DMS153 (cell line): ENCODE measurements at places on chromosomes 7 and 10.

GRCh38 chr7:117837841-117838240 lies 35.4 kb downstream of the CTTNBP2 start:
- no peak for DNase-seq

DNA sequence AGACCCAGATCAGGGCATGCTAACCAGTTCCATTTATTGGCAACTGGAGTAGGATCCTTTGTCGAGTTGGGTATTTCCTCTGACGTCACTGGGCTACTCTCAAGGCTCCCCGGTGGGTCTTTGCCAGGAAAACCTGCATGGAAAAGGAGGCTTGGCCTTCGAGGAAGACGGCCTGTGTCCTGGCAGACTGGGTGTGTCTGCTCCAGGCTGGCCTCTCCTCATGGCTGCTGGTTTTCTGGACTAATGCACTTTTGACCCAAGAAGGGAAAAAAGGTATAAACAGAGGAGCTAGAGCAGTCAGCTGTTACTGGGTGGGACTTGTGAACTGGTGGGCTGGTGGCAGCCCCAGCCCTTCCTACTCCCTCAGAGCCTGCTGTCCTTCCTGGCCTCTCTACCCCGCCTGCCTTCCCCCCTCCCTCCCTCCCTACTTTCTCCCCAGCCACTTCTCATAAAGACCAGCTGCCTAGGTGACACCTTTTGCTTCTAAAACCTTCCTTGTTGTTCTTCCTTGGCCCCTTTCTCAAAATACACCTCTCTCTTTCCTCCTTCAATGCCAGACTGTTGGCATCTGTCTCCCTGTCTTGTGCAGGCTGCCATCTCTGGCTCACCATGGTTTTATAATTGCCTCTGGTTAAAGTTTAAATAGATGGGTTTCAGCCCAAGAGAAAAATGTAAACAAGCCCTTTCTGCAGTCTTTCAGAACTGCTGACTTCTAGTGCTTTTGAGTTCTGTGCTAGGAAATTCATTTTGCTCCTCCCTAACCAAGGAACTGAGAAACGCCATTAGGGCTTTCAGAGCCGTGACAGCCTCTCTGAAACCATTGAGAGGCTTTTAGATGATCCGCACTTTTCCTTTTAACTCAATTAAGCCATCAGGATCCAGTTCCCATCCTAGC lies 101.8 kb upstream of the MKLN1 start:
- DNase-seq, result peak; percentile 34

GRCh38 chr10:43160046-43160920 lies 22.0 kb downstream of the CSGALNACT2 start:
- no peak for DNase-seq

DNA sequence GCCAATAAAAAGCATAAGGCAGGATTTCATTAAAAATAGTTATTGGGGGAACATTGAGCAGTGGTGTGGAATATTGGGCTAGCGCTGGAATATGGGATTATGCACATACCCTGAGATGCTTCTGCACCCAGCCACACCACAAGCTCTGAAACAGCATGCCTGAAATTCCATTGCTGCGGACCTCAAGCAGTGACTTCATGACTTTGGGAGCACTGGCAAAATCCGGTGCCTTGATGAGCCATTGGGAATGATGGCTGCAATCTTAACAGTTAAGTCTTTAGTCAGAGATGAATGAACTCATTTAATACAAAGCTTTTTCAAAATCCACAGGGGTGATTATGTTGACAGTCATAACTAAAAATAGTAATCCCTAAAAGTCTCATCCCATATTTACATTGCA lies 274.7 kb upstream of the MTPN start:
- DNase-seq, result no peak

DNA sequence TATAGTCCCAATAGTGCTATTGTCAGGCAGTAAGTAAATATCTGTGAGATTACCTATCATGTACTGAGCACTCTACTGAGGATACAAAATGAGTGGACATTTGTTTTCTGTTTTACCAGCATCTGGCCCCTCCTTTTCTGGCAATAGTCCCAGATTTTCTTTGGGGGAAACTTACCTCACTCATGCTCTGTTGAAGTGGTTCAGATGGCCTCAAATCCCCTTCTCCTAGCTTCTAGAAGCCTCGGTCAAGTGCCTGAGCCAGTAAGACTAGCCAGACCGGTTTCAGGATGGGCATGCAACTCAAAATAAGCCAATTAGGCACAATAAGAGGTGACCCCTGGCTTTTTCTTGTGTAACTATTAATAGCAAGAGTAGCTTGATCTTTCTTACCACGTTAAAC lies 19.7 kb downstream of the TRDMT1 start:
- peak; percentile 56 for DNase-seq

- DNase-seq, result no peak
Measured at GRCh38 chr7:120794106-120794729, 63.7 kb downstream of the TSPAN12 start.

- no peak for DNase-seq
Measured at GRCh38 chr7:151601521-151602305, 82.0 kb upstream of the RHEB start.

- no peak for DNase-seq
Measured at GRCh38 chr7:16044645-16045044, 358.2 kb upstream of the MEOX2 start.

DNA sequence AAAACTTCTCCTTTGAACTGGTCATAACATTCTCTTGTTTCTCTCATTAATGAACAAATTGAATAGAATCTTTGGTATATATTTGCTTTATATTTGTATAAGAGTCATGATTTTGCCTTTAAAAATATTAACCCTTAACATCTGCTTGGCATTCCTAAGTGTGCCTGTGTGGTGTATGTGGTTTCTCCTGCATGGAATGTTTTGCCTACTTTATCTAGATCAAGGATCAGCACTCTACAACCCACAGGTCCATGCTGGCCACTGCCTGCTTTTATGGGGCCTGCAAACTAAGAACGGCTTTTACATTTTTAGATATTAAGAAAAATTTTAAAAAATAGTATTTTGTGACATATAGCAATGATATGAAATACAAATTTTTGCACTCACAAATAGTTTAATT lies 4.3 kb upstream of the LAMB4 start:
- DNase-seq, result no peak

DNA sequence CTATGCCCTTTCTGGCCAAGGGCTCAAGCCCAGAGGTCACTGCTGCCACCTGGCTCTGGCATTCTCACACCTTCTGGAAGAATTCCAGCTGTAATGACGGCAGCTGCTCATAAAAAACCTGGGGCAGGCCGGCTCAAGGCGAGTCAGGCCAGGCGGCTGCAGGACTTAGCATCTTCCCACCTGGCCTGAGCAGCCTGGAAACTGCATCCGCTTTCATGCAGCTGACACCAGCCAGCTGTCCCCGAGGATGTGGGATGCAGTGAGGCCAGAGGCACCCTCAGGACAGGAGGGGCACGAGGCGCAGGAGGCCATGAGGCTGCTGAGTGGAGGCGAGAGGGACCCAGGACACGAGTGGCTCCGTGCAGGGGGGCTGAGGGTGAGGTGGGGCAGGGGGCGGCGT lies 47.5 kb upstream of the ADGRA1 start:
- DNase-seq, result peak; percentile 16

DNA sequence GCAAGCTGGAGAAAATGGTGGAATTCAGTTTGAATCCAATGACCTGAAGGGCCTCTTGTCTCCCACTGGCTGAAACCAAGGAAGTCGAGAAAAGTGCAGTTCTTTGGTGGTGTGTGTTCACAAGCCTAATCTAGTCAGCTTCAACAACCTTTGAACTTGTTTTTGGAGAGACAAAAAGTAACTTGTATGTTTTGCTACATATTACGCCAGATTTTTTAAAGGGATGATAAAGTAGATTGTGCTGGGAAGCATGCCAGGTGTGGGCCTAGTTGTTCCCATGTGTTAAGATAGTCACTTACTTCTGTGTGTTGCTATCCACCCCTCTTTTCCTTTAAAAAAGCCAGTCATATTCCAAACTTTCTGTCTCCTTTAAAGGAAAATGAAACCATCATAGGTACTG lies 79.7 kb upstream of the FAM3C start:
- no peak for DNase-seq

DNA sequence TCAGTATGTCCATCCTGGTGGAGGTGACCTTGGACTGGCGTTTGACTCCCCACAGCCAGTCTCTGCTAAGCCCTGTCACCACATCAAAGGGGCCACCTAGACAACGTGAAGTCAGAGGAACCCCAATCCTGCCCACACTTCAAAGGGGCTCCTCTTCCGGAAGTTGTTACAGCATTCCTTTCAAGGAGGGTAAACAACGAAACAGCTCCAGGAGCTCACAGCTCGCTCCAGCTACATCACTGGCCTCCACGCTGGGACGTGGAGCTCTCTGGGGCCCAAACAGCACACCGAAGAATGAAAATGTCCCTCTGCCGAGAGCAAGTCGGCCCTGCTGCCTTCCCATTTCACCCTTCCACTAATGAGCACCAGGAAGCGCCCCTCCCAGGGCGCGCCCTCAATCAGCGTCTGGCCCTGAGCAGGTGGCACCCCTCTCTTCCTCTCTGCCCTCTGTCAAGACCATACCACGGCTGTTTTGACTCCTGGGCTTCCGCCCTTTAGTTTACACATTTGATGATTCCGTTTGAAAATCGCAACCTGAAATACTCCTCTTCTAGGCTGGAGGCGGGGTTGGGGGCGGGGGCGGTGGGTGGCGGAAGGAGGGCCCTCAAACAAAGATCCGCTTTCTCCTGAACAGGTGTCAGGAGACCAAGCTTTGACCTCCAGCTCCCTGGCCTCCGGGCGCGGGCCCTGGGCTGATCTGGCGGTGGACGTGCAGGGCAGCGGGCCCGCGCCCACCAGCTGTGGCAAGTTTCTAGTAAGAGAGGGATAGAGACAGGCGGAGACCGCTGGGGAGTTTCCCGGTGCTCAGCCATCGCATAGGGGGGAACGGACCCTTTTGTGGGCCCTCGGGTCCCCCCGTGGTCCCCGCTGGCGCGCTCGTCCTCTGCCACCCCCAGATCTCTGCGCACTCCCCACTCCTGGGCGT lies 53.1 kb upstream of the KDM7A start:
- DNase-seq, result peak; percentile 72

DNA sequence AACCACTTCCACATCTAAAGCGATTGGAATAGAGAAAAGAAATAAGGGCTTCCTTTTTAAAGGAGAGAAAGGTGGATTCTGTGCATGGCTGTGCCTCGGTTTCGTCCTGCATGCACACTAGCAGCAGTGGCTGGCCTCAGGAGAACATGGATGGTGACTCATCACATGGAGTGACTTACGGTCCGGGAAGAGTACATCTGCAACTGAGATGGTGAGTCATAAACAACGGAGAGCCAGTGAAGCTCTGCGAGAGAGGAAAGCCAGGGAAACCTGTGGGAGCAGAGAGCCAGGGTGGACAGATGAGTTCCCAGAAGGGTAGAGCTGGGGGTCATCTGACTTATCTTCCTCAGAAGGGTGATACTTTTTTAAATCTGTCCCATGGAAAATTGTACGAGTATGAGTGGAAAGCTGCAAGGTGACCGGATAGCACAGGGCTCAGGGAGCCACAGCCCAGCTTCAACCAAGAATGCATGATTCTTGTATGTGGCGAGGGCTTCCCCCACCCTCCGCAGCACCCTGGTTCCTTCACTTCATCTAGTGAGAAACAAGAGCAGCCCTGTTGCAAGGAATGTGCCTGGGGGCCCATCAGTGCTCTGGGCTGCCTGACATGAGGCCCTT lies 259.1 kb downstream of the KLF6 start:
- no peak for DNase-seq

DNA sequence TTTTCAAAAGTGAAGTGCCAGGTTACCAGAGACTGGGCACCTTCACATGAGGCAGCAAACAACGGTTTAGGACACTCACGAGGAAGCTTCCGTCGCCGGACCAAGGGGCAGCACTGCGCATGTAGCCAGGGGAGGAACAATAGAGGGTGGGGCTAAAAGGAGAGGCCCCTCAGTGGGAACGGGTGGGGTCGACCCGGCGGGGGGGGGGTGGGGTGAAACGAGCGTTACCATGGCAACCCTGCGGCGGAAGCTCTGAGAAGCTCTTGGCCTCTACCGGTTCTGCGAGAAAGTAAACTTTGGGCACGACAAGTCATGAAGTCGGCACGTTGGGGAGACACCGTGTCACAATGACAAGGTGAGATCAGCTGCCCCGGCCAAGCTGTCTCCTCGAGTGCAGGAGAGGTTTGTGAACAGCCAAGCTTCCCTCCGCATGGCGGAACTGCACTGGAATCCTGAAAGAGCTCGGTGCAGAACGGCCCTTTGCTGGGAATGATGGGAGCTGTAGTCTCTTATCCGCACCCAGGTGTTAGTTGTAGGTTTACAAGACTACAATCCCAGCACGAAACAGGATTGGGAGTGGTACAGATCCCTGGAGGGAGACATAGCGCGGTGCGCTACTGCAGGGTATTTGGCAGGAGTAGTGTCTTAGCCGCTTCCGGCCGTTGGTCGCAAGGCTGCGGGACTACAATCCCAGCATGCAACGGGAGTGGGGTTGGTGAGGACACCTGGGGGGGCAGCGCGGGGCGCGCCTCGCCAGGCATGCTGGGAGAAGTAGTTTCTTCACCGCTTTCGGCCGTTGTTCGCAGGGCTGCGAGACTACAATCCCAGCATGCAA lies 72.8 kb upstream of the ZNF722 start:
- peak; percentile 58 for DNase-seq

GRCh38 chr10:116891208-116891607 lies 41.9 kb downstream of the ENO4 start:
- DNase-seq, result no peak

DNA sequence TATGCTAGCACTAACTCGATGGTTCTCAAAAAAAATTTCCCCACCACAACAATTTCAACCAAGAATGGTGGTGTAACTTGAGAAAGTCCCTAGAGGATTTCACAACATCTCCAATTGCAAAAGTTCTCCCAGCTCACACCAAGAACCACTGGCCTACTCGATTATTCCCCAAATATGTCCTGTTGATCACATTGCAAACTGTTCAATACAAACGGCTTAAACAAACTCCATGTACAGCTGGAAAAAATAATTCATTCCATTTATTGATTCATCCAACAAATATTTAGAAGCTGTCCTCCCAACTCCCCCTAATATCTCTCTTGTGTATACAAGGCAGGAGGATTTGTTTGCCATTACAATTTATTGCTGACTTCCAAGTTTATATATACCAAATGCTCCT lies 19.1 kb downstream of the TMEM176B start:
- DNase-seq, result no peak

DNA sequence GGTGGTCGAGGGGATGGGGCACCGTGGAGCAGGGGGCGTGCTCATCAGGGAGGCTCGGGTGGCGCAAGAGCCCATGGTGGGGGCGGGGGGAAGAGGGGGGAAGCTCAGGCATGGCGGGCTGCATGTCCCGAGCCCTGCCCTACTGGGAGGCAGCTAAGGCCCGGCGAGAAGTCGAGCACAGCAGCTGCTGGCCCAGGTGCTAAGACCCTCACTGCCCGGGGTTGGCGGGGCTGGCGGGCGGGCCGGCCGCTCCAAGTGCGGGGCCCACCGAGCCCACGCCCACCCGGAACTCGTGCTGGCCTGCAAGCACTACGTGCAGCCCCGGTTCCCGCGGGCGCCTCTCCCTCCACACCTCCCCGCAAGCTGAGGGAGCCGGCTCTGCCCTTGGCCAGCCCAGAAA lies 55.0 kb upstream of the FAM171A1 start:
- no peak for DNase-seq

DNA sequence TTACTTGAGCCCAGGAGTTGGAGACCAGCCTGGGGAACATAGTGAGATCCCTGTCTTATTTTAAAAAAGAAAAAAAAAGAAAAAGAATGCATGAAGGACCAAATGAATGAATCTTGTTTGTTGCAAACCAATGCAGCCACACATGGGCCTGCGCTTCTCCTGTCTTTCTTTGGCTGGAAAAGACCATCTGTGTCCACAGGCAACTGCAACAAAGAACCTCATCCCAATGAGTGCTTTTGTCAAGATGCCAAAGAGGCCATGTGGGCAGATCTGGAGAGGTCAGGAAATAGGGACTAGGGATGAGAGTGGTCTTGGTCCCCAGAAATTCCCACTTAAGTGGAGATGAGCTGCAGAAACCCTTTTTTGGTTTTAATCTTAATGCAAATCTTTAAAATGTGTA lies 49.8 kb upstream of the DUSP5 start:
- DNase-seq, result no peak
